ENCODE measurements at places on chromosomes 1 and 21. TPM values are rescaled to one million over a fixed set of nuclear protein-coding genes. Genes with fewer than 3 reads are reported as not detected.

The FCGR1A gene
- not detected for total RNA-seq

The NOS1AP gene
- total RNA-seq, result 0.51 TPM

The CNR2 gene
- total RNA-seq, result not detected

The FAM3B gene
- total RNA-seq, result not detected

The COL11A1 gene
- 2.0 TPM for total RNA-seq

The OPRD1 gene
- 0.05 TPM for total RNA-seq
